ENCODE measurements at places on chromosomes 16 and 17.

DNA sequence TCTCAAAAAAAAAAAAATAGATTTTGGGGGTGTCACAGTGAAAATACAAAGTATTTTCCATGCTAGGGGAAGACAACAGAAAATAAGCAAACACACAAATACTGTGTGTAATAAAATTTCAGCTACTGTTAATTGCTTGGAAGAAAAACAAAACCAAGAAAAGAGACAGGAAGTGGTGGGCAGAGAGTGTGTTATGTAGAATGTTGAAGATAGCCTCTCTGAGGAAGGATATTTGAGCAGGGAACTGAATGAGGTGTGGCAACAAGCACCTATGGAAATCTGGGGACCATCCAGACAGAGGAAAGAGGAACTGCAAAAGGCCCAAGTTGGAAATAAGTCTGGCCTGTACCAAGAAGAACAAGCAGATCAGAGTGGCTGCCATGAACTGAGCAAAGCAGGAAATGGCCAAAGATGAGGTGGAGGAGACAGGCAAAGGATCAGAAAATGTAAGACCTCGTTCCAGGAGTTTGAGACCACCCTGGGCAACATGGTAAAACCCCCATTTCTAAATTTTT is 7.8 kb upstream of the USP31 start:
- DNase-seq = no peak

DNA sequence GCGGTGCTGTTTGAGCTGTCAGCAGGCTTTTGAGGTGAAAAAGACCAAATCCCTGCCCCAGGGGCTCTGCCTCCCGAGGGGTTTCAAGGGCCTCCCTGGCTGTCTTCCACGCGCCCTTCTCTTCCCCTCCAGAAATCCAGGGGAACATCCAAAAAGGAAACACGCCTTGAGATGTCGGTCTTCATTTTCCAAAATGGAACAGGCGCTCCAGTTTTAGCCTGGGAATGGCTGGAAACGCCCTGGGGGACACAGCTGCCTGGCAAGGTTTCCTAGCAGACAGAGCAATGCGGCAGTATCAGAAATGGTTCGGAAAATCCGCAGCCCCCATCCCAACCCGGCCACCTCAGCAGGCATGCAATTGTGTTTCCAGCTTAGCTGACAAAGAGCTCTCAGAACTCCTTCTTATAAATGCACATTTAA is 16.6 kb upstream of the LITAF start:
- peak; percentile 8 for DNase-seq

GRCh38 chr17:80618304-80618703 is 73.7 kb downstream of the RPTOR start:
- DNase-seq = no peak

GRCh38 chr16:58123896-58124600 is 5.1 kb downstream of the CFAP20 start:
- DNase-seq = no peak

DNA sequence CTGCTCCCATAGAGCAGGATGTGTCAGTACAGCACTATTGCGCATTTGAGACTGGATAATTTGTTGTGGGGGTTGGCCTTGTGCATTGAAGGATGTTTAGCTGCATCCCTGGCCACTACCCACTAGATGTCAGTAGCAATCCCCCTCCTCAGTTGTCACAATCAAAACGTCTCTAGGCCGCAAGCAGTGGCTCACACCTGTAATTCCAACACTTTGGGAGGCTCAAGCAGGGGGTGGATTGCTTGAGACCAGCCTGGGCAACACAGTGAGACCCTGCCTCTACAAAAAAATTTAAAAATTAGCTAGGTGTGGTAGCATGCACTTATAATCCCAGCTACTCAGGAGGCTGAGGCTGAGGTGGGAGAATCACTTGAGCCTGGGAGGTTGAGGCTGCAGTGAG is 48.4 kb downstream of the CENPV start:
- no peak for DNase-seq

DNA sequence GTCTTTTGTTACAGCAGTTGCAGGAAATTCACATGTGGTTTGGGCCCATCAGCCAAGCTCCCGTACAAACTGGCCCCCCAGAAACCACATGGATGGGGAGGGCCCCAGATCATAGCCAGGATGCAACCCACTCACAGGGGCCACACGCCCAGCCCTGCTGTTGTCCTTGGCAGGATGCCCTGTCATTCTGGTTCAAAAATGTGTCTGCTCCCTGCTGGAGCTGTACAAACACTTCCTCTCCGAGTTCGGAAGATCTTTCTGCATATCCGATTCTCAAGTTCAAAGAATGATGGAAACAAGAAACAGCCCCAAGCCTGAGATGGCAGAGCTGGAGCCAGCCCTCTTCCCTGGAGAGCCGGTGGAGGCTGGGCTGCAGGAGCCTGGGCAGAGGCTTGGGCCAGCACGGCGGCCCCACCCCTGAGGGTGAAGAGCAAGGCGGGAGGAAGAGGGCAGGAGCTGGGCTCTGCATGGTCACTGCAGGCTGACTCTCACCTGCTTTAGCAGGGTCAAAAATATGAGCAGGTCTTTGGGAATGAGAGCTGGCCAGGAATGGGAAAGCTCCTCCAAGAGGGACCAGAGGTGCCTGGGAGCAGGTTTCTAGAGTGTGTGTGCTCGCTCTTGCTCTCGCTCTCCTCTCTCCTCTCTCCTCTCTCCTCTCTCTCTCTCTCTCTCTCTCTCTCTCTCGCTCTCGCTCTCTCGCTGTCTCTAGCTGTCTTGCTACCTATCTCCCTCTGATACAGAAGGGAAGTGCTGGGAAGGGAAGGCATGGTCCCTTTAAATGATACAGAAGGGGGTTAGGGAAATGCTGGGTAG is 34.7 kb upstream of the ENPP7 start:
- DNase-seq = no peak

GRCh38 chr17:37089956-37090355 is 141.2 kb downstream of the AATF start:
- DNase-seq = no peak

GRCh38 chr17:72182371-72182873 is 61.6 kb downstream of the SOX9 start:
- peak; percentile 17 for DNase-seq

- DNase-seq = no peak
Measured at GRCh38 chr16:27679899-27680298, 130.0 kb downstream of the KATNIP start.

GRCh38 chr17:5362162-5362811 is 57.2 kb downstream of the NUP88 start:
- no peak for DNase-seq

GRCh38 chr16:85718682-85719081 is 29.9 kb upstream of the GINS2 start:
- no peak for DNase-seq

GRCh38 chr16:79309606-79310005 is 290.9 kb downstream of the MAF start:
- no peak for DNase-seq

DNA sequence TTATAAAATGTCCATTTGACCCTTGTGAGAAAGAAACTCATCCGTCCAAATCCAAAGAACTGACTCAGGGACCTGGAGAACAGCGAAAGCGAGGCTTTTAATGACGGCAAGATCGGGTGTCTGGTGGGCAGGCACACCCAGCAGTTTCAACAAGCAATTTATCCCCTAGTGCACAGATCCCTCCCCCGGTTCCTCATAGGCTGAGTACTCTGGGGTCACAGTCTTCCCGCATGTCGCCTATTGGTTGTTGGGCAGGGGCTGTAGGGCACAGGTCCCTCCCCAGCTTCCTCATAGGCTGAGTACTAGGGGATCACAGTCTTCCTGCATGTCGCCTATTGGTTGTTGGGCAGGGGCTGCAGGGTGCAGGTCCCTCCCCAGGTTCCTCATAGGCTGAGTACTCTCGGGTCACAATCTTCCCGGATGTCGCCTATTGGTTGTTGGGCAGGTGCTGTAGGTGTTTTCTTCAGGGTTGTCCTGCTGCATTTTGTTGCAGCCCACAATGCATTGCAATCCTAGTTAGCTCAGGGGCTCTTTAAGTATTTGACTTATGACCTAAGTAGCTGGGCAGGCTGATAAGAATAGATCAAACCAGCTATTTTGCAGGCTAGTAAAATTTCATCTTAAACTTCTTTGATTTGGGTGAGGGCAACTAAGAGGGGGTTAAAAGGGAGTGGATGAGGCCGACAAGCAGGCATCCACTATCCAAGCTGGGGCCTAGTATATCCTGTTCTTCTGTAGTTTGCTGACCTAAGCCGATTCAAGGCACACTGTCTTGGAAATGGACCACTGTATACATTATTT is 3.6 kb upstream of the UTS2R start:
- DNase-seq = peak; percentile 61

DNA sequence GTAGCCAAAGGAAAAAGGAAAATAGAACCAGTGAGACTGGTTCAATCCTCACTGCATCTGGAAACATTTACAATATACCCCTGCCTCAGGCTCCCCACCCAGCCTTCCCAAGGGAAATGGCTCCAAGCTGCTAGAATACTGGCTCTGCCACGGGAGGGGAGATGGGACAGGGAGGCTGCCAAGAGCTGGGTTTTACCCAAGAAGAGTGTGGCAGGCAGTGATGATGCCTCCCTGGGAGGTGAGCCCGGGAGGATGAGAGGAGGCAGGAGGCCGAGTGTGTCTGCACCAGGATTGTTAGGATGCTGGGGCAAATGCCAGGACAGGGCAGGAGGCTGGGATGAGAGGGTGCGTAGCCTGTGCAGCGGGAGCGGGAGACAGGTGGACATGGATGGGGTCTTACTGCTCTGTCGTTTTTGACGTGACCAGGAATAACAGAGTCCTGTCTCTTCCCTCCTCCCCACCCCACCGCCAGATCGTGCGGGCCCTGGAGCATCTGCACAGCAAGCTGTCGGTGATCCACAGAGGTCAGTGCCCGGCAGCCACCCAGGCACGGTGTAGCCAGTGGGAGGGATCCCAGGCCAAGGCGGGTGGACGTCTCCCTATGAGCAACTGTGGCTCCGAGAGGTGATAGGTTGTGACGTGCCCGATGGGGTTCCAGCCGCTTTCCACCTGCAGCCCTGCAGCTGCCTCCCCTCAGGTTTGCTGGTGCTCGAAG is 18.4 kb downstream of the MAP2K3 start:
- no peak for DNase-seq

GRCh38 chr17:77375108-77375916 is 234.5 kb downstream of the SEC14L1 start:
- DNase-seq = no peak

GRCh38 chr17:73639932-73640331 is 4.3 kb downstream of the SDK2 start:
- DNase-seq = peak; percentile 59

DNA sequence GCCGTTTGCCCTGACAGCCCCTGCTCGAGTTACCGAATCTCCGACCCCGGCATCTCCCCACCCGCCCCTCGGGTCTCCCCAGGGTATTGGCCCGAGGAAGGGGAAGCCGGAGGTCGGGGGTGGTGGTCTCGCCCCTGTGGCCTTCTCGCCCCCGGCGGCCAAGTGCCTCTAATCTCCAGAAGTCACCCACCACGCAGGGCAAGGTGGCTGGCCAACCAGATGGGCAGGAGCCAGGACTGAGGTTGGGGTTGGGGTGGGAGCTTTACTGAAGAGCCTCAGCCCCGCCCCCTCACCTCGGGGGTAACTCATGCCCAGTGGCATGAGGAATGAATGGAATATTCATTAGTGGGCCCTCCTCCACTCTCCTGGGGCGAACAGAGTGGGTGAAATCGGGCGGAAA is 637 bp downstream of the DHRS11 start:
- no peak for DNase-seq

DNA sequence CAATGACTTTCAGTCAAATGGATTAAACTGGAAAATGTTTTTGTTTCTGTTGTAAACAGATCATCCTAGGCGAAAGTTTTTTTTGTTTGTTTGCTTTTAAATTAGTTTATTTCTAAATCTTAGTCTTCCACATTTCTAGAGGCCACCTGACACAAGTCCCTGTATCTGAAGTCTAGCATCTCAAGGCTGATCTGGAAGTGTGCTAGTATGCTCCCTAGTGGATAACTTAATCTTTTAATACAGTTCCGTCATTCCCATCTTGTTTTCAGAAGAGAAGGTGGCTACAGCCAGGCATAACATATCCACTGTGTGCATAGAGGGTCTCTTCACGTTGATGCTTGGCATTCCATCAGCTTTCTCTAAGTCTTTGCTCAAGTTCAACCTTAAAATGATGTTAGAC is 7.6 kb downstream of the IFT20 start:
- DNase-seq = no peak

- DNase-seq = peak; percentile 19
Measured at GRCh38 chr17:74852237-74853047, 7.2 kb downstream of the GRIN2C start.

DNA sequence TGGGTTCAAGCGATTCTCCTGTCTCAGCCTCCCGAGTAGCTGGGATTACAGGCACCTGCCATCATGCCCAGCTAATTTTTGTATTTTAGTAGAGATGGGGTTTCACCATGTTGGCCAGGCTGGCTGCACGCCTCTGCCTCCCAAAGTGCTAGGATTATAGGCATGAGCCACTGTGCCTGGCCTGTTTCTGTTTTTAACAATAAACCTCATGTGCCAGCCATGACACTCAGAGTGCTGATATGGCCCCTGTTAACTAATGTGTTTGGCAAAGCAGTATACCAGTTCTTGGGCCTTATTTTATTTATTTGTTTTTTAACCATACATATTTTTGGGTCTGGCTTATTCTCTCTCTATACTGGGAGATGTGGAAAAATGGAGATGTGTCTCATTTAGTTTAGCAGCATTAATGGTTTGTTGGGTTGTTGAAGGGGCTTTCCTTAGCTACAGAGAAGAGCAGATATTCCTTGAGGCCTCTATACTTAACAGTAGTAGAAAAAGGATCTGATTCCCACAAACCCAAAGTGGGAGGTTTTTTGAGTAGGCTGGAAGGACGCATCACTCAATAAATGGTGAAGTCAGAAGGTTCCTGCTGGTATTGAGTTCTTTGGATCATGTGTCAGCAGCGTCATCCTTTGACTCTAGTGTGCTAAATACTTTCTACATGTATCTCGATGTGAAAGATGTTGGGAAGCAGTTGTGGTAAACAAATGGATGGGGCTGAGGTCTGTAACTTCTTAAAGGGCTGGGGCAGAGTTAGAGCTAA is 16.2 kb upstream of the CDK5R1 start:
- DNase-seq = no peak

- DNase-seq = no peak
Measured at GRCh38 chr17:39757931-39758873, 20.5 kb downstream of the GRB7 start.

- DNase-seq = no peak
Measured at GRCh38 chr16:84568066-84568465, 49.8 kb downstream of the COTL1 start.

- DNase-seq = no peak
Measured at GRCh38 chr16:5504064-5504781, 406.6 kb upstream of the EEF2KMT start.
